Activated naive CD4-positive, alpha-beta T cell treated with anti-CD3 and anti-CD28 coated beads, Interleukin-2, amount 10 ng/mL, durations not matched to agents 7 days and 5 days (primary cell): ENCODE measurements at places on chromosomes 12 and 14.
A peak's percentile ranks its signal among the peaks of the same experiment; 100 is the strongest.

DNA sequence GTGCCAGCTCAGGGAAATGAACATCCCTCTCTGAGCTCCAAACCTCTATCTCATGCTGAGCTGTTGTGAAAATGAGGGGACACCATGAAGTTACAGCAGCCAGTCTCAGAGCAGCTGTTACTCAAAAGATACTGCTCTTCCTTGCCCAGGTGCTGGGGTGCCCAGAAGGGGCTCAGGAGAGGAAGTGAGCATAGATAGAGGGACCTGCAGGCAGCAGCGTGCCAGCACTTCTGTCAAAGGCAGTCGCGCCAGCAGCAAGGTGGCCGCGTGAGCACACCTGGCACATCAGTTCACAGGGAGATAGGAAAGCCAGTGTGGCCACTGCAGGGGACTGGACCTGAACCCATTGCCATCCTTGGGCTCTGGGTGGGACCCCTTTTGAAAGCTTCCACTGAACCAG is 27.8 kb downstream of the C14orf132 start:
- DNase-seq = no peak

- DNase-seq = peak; percentile 34
These were observed 1.7 kb downstream of the ORAI1 start for GRCh38 chr12:121628037-121628436.

- DNase-seq = no peak
These were observed 3.0 kb upstream of the LGALS3 start for GRCh38 chr14:55126034-55126433.

GRCh38 chr12:31737763-31738162 is 8.9 kb upstream of the AMN1 start:
- no peak for DNase-seq

- no peak for DNase-seq
These were observed 110.0 kb downstream of the ATP23 start for GRCh38 chr12:58051378-58051777.

DNA sequence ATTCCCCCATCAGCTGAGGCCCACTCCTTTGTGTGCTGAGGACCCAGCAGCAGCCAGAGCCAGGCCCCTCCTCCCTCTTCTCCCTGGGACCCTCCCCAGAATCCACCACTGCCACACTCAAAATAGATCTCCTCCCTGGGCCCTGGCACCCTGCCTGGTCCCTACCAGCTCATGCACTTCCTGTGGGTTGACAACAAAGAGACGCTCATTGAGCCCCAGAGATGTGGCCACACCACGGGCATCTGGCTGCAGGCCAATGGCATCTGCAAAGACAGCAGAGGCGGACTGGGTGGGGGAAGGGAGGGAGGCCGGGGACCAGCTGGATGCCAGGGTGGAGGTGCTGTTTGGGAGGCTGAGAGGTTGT is 16.0 kb upstream of the ENDOU start:
- DNase-seq = peak; percentile 54

DNA sequence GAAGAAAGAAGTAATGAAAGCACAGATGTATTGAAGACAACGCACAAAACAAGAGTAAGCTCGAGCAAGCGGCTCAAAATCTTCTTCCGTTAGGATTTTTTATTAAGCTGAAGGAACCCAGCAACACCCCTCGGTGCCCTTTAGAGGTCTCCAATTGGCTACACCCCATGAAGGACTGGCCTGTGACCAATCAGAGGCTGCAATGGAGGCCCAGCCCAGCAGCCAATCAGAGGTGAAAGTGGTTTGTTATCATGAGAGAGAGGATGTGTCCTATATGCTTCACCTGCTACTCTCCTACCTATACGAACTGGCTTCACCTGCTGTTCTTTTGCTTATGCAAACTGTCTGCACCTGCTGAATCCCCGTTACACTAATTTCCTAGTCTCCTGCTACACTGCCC is 358.8 kb downstream of the C12orf50 start:
- DNase-seq = no peak

- DNase-seq = no peak
These were observed at the start of gene LUM for GRCh38 chr12:91111366-91112325. LUM (minus strand) TSS chr12:91111494; CDS start chr12:91108979, 2,515 bp downstream.

DNA sequence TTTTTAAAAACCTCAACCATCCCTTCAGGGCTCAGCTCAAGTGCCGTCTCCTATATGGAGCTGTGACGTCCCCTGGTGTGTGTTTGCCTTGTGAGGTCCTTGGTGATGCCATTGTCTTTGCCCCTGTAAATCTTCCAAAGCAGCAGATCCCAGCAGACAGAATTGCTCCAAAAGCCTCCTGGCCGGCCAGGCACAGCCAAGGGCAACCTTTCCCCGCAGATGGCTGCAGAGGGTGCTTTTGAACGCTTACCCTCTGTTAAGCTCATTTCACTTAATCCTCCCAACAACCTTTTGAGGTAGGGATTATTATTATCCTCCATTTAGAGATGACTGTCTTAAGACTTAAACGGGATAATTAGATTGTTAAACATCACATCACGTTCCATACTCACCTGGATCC is 51.4 kb downstream of the RFX4 start:
- DNase-seq = no peak
